ENCODE measurements at places on chromosomes 11 and 22. TPM values are rescaled to one million over a fixed set of nuclear protein-coding genes. Genes with fewer than 3 reads are reported as not detected.

ADM gene
- 106 TPM for total RNA-seq

TEAD1 gene
- 78.1 TPM for total RNA-seq

GRCh38 chr11:69244266-69244665 is 49.7 kb upstream of the MYEOV start:
- DNase-seq = no peak

DNA sequence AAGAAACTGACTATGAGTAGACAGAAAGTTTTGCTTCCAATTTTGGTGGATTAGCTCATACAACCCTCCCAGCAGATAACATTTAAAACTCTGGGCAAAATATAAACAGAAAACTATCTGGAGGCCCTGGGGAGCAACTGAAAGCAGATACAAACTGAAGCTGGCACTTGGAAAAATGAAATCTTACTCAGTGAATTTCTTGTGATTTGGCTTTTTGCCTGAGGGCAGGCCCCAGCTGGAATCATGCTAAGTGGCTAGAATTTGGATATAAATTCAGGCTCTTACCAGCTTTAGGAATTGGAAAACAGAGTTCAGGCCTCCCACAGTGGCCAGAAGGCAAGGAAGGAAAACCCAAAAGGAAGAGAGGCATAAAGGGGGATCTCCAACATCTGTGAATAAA is 85.8 kb downstream of the EFCAB6 start:
- no peak for DNase-seq

DNA sequence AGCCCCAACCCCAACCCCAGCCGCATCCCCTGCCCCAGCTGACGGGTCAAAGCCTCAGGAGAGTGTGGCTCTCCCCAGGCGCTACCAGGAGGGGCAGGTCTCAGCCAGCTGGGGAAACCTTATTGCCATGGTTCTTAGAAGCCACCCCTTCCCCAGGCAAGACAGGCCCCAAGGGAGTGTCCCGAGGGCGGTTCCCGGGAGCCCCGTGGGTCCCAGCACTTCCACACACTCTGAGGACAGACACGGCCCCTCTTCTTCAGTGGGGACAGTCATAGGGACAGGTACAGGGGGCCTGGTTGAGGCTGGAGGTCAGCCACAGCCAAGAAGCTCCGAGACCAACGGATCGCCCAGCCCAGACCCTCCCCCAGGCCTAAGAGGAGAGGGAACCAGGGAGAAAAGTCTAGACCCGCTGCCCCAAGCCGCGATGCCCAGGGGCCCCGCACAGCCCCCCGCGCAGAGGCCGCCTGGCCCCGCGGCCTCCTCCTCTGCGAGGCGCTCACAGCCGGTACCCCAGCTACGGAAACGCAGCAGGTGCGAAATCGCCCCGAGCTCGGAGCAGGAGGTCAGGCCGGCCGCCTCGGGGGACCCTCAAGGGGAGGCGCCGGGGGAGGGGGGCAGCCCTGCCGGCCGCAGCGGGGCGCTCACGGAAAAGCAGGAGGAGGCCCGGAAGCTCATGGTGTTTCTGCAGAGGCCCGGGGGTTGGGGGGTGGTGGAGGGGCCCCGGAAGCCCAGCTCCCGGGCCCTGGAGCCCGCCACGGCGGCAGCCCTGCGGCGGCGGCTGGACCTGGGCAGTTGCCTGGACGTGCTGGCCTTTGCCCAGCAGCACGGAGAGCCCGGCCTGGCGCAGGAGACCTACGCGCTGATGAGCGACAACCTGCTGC is 2.6 kb downstream of the KLHDC7B start:
- peak; percentile 80 for DNase-seq

- no peak for DNase-seq
Measured at GRCh38 chr22:22789233-22789921, 98.2 kb upstream of the IGLL5 start.
